Effector CD4-positive, alpha-beta T cell (primary cell): ENCODE measurements at places on chromosomes 3 and 15.

DNA sequence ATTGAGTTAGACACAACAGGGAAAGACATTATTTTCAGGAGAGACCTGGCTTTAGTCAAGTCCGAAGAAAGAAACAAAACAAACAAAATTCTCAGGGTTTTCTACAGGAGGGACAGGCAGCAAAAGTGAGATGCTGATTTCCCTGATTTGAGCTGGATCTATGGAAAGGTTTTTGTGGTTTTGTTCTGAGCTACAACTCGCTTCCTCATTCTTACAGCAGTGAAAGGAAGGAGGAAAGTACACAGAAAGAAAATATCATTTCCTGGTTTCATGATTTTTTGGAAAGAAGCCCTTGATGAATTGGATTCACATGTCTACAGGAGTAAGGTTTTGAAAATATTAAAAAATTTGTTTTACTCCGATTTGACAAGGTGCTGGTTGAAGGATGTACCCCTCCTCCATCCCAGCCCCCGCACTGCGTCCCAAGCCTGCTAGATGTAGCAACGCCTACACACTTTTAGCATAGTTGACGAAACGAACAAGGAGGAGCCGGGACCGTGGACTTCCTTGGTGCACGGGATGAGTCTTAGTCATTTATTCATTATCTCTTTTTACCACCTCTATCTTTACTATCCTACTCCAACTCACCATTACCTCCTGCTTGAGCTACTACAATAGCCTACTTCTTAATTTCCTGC, 10.8 kb downstream of the PRICKLE2 start:
- no peak for DNase-seq

DNA sequence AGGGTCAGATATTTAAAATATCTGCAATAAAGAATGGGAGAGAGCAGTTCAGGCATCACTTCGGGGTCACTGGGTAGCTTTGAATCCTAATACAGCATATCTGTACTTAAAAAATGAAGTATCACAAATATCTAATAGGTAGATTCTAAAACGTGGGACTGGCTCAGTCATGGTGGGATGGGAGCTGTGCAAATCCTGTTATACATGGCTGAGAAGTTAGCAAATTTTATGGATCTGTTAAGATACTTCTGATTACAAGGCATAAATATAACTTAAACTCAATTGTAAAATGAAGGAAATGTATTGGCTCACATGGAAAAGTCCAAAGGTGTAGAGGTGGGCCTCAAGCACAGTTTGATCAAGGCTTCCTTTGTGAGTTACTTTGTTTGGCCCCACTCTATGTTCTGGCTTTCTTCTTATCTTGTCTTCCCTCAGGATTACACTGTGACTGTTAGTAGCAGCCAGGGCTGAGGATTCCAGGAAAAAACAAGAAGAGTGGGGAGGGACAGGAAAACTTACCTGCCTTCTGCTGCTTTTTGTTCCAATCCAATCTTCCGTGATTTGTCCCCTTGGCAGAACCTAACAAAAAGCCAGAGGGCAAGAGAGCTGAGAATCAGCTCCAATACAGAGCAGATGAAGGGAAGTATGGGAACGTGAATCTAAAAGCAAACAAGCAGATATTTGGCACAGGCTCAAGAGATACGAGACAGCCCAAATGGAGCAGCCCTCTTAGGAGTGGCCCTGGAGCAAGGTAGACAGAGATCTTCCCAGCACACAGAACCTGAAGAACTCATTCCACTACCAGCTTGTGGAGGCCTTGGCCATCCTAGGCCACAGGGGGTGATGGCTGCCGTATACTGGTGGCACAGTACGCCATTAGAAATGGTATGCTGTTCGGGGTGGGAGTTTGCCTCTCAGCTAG, 10.9 kb downstream of the PAQR9 start:
- no peak for DNase-seq

DNA sequence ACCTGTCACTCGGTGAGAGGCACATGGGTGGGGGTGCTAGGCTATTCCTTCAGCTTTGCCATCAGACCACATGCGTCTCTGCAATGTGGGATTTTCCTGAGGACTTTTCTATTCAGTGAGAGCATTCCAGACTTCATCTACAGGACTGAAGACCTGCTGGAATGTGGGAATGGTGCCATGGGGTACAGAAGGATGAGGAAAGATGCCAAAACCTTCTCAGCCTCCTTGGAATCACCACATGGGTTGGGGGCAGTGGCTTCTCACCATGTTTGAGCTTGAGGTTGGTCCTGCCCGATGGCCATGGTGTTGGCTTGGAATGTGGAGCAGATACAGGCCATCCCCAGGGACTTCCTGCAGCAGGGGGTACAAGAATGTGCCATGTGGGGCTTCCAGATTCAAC, 80.9 kb upstream of the KLF13 start:
- DNase-seq, result no peak

DNA sequence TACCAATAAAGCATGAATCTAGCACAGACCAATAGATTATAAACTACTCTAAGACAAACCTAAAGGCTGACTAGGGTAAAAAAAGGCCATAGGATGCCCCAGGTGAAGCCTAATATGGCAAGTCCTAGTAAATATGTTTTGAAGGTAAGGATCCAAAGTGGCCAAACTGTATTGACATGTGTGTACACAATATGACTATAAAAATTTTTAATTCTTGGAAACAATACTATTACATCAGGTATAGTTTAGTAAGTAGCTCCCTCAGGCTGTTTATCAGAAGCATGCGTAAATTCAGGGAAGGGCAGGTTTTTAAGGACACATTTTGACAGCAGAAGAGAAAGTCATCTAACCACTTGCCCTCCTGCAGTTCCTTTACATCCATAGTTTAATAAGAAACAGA, 18.8 kb downstream of the GNB4 start:
- DNase-seq, result no peak

- no peak for DNase-seq
These were observed 35.6 kb upstream of the FLNB start for GRCh38 chr3:57972531-57973111.
